ENCODE measurements at places on chromosomes 4 and X.

DNA sequence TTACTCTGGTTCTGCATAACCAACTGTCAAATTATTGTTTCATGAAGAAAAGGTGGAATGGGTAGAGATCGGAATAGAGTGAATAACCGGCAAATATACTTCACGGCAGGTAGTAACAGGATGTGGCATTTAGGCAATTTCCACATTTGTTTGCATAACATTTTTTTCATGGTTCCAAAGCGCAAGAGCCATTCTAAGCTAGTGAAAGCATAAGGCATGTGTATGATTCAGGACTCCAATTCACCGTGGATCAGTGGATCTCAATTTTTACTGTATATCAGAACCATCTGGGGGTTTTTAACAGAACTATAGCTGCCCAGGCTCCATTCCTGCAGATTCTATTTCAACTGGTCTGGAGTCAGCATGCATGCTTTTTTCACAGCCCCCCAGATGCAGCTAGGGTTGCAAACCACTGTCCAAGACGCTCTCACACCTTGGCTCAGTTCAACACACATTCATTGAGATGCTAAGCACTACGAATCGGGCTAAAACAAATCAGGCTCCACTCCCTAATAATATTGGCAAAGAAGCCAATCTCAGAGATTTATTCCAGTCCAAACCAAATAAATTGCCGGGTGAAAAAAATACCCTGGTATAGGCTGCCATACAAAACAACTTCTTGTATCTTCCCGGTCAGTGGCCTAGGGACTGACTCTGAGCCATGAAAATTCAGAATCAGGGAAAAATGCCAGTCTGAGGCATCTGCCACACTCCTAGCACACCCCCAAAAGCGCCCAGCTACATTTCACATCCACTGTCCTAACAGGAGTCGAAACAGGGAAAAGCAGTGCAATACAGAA, 30.0 kb downstream of the AFAP1 start:
- no peak for DNase-seq

DNA sequence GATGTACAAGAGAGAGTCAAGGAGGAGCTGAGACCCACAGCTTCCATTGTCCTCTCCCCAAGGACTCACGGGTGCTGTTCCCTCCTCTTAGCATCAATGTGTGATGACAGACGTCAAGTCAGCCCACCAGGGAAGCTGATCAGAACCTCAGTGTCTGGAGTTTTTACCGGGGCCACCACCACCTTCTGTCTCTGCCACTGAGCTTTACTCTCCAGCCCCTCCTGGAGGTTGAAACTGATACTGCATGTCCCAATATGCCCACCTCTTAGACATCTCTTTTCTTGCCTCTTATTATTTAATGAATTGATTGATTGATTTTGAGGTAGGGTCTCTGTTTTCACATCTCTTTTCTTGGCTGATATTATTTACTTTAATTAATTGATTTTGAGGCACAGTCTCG, 10.3 kb upstream of the AKAP17A start:
- peak; percentile 72 for DNase-seq

GRCh38 chrX:153672531-153673427, 834 bp downstream of the PNCK start:
- DNase-seq, result no peak

- DNase-seq, result no peak
Measured at GRCh38 chrX:40107291-40108161, 9.8 kb upstream of the BCOR start.

GRCh38 chrX:116490104-116490503, 27.3 kb upstream of the CT83 start:
- no peak for DNase-seq

- no peak for DNase-seq
Measured at GRCh38 chr4:95386410-95386809, 162.4 kb downstream of the UNC5C start.

GRCh38 chrX:18026166-18026565, 165.1 kb upstream of the RAI2 start:
- no peak for DNase-seq

DNA sequence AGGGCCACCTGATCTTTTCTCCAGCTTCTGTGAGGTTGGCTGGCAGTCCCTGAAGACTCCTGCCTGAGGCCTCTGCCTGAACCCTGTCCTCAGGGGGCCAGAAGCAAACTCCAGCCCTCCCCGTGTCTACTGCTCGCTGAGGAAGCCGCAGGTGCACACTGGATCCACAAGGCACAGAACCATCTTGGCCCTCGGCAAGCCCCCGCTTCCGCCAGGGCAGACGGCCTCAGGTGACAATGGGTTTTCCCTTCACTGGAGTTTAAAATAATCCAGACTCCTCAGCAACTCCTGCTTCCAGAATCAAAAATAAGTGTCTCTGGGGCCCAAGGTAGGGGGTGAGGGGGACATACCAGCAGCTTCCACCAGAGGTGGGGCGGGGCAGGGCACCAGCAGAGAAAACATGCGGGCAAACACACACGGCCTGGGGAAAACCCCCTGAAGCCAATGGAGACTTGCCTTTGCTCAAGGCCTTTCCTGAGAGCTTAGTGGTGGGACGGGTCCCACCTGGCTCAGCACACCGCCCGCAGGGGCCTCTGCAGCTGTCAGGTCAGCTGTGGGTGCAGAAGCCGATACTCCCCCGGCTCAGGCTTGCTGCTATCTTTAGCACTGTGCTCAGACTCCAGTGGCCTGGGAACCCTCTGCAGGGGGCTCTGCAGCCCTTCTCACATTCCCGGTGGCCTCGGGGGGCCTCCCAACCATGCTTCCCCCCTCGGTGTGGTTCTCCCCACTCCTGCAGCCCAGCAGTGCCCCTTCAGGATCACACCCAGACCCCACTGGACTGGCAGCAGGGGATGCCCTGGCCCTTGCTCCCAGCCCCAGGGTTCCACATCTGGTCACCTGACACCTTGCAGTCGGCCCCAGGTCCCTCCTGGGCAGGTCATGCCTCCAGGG, 1.9 kb downstream of the MYL5 start:
- DNase-seq, result no peak
